Fibroblast of upper back skin (primary cell): ENCODE measurements at places on chromosomes 12 and 14.

- DNase-seq: no peak
Measured at GRCh38 chr12:110349514-110350151, 53.9 kb downstream of the ANAPC7 start.

- no peak for DNase-seq
Measured at GRCh38 chr12:14540801-14541462, 26.8 kb downstream of the PLBD1 start.

GRCh38 chr14:79602045-79602444 is 609.3 kb downstream of the DIO2 start:
- no peak for DNase-seq

DNA sequence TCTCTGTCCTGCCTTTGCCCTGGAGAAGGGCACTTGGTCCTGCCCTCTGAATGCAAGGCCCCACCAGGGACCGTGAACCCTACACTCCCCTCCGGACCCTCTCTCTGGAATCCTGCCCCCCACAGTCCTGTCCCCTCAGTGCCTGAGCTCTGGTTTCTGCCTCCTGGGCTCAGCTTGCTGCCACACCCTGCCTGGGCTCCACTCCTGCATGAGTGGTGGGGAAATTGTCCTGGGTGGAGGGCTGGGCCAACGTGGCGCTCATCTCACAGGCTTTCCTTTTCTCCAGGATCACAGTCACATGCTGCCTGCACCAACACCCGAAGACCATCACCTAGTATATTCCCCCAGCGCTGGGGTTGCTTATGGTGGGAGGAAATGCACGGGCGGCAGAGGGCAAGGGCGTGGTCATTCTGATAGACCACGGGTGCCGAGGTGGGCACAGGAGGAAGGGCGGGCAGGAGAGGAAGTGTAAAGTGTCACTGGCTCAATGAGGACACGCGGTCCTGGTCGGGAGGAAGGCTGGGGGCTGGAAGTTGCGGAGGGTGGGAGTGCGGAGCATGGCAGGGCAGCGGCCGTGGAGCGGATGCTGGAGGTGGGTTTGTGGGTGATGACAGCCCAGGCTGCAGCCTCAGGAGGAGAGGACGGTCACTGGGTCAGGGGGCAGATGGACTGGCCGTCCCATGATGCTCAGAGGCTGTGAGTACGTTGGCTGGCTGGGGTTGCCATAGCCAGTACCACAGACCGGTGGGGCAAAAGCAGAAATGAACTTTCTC is 99.5 kb downstream of the KIF26A start:
- DNase-seq: no peak

- no peak for DNase-seq
Measured at GRCh38 chr12:118288174-118288573, 84.5 kb downstream of the TAOK3 start.

DNA sequence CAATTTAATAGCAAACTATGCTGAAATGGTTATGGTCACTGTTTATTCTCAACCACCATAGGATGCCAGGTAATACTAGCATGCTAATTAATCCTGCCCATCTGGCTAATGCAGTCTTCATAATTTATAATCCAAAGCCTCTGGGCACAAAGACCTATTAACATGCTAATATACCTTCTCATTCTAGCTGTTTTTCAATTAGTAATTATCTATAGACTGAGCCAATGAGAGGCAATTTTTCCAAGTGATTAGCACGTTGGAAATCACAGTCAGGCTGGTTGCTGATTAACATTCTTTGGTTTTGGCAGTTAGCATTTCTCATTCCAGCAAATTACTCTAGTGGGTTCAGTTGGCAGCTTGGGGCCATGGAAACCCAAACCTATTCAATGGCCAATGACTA is 357.2 kb downstream of the SEC23A start:
- no peak for DNase-seq

- DNase-seq: peak; percentile 95
Measured at GRCh38 chr12:5554711-5555110, 122.8 kb downstream of the NTF3 start.

DNA sequence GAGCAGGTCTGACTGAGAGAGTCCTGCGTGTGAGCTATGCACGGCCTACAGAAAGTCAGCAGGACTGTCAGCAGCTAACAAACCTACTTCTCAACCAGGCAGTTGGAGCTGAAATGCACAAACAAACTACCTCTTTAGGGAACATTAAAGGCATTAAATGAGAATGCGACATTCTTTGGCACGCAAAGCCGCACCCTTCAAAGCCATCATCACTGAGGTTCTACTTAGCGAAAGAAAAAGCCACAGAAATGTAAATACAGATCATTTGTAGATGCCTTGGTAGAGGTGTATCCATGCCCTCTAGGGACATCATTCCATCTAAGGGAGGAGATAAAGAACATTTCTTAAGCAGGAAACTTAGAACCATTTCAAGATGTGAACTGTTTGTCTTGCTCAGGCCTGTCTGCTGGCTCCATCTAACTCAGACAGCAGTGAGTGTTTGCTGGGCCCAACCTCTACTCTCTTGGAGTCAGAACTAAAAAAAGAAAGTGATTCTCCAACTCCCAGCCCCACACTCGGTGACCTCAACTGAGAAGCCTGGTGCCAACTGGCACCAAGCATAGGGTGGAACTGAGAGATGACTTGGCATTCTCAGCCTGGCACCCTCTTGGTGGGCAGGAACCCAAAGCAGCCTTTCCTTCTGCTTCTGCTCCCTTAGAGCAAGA is 63.5 kb upstream of the MBIP start:
- no peak for DNase-seq

DNA sequence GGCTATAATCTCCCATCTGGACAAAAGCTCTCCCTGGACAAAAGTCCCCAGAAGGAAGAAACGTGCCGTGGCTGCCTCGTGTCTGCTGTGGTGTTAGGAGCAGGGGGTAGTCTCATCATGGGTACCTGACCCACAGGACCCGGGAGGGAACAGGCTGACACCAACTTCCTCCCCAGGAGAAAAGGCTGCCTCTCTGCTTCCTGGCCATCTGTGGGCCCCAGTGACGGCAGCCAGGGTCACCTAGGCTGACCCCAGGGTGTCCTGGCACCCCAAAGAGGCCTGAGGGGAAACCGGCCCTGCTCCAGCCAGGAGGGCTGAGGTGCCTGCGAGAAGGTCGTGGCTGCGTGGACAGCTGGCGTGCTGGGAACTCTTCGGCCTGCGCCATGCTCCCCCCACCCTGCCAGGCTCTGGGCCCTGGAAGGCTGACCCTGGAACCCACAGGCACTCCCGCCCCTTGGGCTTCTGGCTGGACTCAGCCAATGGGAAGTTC is 133.9 kb downstream of the RFLNA start:
- DNase-seq: no peak

DNA sequence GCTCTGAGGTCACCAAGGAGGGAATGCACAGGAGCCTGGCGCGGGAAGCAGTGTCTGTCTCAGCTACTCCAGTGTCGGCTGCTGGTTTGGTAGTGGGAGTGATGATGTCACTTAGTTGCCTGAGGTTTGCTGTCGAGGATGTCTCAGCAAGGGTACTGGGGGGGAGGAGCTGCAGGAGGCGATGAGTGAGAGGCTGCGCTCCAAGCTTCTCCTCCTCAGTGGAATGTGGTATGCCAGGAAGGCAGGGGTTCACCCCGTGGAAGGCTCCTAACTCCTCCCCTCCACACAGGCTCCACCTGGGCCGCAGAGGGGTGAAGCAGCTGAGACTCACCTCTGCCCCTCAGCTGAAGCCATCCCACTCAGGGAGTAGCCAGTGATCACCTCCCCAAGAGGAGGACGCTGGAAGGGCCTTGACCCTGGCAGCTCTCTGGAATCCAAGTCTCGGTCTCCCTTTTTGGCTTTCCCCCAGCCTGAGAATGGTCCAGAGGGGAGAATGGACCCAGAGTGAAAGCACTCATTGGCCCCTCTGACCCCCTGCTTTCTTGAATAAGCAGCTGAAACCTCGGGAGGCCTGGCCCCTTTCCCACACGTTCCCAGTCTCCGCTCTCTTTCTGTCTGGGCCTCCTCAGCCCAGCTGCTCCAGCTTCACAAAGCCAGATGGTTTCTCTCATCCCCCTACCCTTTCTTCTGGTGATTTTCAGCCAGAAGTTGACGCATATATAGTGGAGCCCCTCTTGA is 178.9 kb upstream of the FKBP4 start:
- peak; percentile 87 for DNase-seq

DNA sequence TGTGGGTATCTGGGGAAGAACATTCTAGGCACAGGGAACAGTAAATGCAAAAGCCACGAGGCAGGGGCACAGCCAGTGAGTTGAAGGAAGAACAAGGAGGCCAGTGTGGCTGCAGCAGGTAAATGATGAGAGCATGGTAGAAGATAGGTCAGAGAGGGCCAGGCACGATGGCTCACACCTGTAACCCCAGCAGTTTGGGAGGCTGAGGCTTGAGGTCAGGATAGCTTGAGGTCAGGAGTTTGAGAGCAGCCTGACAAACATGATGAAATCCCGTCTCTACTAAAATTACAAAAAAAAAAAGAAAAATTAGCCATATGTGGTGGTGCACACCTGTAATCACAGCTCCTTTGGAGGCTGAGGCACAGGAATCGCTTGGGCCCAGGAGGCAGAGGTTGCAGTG is 86.7 kb upstream of the ESRRB start:
- DNase-seq: no peak

DNA sequence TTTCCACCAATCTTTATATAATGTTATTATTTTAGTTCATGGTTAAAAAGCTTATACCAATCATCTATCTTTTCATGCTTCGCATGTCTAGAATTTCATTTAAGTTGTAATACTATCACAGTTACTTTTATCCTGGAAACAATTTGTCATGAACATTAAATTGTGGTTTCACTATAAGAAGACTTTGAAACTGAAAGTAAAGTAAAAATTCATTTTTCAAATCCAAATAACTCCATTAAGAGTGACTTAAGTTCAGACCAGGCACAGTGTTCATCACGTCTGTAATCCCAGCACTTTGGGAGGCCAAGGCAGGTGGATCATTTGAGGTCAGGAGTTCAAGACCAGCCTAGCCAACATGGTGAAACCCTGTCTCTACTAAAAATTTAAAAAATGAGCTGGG is 12.4 kb downstream of the ESR2 start:
- no peak for DNase-seq

- no peak for DNase-seq
Measured at GRCh38 chr12:30936036-30936435, 9.5 kb downstream of the TSPAN11 start.

DNA sequence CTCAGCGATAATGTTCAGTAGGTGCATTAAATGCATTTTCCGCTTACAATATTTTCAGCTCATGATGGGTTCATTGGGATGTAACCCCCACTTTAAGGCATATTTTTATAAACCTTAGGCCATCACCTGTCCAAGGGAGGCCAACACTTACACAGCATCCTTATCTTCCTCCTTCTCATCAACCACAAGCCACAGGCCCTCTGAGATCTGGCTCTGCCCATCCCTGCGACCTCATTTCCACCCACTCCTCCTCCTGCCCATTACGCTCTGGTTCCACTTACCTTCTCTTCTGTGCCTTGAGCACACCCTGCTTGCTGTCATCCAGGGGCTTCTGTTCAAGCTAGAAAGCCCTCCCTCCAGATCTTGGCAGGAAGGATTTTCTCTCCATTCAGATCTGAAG is 93.2 kb downstream of the EGLN3 start:
- no peak for DNase-seq

DNA sequence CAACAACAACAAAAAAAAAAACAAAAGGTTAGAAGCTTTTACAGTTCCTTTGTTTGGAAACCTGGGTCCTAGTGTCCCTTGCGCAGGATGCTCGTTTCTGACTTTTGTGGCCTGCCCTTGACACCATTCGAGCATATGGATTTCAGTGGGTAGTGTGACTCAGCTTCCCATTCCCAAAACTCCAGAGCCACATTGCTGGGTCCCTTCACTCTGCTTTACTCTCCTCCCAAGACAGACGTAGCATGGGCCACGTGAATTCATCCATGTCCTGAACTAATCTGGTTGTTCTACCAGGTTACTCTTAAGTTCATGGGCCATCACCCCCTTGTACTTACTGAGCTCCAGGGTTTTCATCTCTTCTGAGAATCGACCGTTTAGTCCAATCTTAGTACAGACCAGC is 68.0 kb upstream of the MAX start:
- DNase-seq: no peak

DNA sequence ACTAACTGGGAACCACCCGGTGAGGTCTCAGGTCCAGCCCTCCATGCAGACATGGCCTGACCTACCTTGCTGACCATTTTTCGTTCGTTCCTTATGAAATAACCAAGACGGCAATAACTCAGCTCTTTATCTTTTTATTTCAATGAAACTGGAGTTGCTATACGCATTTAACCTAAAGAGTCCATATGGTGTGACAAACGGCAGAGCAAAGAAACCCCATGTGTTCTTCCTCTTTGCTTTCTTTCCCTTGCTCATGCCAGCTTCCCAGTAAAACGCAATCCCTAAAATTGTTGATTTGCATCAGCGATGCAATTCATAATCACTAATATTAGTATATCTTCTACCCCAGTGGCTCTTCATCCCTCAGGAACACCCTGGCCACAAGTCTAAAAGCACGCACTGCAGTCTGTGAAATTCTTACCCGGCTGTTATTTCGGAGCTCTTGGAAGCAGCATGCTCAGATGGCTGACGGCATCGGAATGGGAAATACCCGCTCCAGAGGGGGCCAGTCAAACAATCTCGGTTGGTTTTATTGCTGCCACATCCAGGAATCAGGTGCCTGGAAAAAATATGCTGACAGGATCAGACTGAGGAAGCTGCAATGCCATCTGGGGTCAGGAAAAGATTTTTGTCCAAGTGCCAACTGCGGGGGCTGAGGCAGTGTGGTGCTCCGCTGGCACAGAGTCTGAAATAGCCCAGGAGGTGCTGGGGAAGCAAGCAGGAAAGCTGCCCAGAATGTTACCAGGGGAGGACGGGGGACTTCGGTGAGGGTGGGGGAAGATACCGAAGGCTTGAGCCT is 28.2 kb upstream of the KCNA1 start:
- DNase-seq: no peak

GRCh38 chr12:12265571-12266388 is 1.1 kb downstream of the LRP6 start:
- DNase-seq: peak; percentile 40

GRCh38 chr12:3628629-3629028 is 124.3 kb downstream of the CRACR2A start:
- DNase-seq: no peak

GRCh38 chr12:24109381-24110039 is 160.0 kb upstream of the SOX5 start:
- DNase-seq: no peak

- DNase-seq: peak; percentile 97
Measured at GRCh38 chr14:86787717-86788116, 1205.3 kb downstream of the GALC start.

DNA sequence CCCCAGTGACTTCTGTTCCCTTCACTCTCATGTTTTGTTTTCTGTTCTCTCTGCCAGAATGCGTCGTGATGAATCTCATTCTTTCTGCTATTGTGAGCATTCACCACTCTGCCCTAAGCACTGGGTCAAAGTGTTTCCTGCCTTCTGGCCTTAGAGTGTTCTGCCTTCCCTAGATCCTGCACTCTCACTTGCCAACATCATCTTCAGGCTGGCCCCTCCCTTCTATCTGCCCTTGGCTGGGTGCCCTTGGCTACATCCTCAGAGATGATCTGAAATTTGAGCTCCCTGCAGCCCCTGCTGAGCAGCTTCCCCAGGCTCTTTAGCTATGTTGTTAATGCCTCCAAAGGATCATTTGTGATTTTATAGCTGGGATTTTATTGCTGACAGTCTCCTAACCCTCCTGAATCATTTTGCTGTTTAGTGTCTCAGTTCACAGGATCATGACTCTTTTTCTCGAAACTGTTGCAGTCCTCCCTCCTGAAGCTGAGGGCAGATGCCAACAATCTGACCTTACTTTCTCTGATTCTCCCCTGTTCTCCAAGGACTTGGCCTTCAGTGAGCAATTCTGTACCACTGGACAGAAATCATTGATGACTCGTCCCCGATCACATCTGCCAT is 4.5 kb downstream of the DHRS2 start:
- DNase-seq: peak; percentile 82

GRCh38 chr12:2338381-2338780 is 285.6 kb downstream of the CACNA1C start:
- no peak for DNase-seq

- no peak for DNase-seq
Measured at GRCh38 chr12:114011711-114012110, 45.6 kb upstream of the RBM19 start.
